ENCODE measurements at places on chromosomes 3 and 15.
A peak's percentile ranks its signal among the peaks of the same experiment; 100 is the strongest.

- DNase-seq: no peak
These were observed 49.9 kb downstream of the TFG start for GRCh38 chr3:100759159-100759558.

- DNase-seq: peak; percentile 62
These were observed at the start of gene CLASP2 for GRCh38 chr3:33717866-33718594. Gene CLASP2, minus strand, starts transcription at chr3:33718254. Its CDS starts 252 bp downstream, at chr3:33718002.

GRCh38 chr3:81816473-81817250 is 55.2 kb upstream of the GBE1 start:
- no peak for DNase-seq

DNA sequence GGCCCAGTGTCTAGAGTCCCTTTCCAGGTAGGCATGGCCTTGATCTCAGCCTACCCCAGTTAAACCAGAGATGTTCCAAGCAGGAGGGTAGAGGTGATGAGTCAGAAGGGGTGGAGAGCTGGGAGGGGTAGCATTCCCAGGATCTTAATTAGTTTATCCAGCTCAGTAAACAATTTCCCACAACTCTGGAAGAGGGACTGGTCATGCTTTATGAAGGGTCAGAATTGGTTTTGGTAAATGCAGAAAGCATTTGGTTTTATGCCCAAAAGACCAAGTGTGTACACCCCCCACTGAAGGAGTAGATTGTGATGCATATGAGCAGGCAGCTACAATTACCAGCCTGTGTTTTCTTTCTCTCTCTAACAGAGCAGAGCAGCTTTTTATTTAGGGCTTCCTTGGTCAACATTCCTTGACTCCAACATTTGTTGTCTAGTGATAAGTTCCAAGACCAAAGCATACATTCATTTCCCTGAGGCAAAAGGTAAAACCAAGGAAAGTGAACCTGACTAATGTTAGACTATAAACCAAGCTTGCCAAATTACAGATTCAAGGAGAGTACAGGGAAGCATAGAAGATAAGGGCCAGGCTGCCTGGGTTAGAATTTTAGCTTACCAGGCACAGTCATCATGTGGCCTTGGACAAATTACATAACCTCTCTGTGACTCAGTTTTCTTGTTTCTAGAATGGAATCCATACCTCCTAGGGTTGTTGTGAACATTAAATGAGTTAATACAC is 17.6 kb downstream of the EXOSC7 start:
- no peak for DNase-seq

- no peak for DNase-seq
These were observed 228.7 kb upstream of the ZNF385D start for GRCh38 chr3:21979706-21980105.

- no peak for DNase-seq
These were observed 420.5 kb upstream of the NAALADL2 start for GRCh38 chr3:174438501-174439145.
